Activated CD4-positive, CD25-positive, alpha-beta regulatory T cell treated with anti-CD3 and anti-CD28 coated beads, Interleukin-2, amount 50 U/mL, for 72 hours (primary cell): ENCODE measurements at places on chromosomes 2 and 18.
A peak's percentile ranks its signal among the peaks of the same experiment; 100 is the strongest.

- DNase-seq: no peak
These were observed 43.8 kb downstream of the AGFG1 start for GRCh38 chr2:227515742-227516141.

DNA sequence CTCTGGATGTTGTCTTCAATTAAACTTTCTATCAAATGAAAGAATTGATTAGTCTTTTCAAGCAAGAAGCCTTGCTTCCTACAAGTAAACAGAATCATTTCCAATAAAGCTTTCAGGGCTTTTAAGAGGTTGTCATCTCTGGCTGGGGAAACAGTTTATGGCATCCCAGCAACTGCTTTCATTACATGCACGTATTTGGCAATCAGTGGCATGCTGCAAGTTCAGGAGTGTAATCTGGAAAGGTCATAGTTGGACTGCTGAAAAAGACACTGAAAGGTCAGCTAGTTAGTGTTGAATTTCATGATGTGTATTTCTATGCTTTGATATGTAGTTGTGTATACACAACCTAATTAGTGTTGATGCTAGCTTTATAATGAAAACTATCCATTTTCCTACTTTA is 332.9 kb downstream of the DSC3 start:
- no peak for DNase-seq

DNA sequence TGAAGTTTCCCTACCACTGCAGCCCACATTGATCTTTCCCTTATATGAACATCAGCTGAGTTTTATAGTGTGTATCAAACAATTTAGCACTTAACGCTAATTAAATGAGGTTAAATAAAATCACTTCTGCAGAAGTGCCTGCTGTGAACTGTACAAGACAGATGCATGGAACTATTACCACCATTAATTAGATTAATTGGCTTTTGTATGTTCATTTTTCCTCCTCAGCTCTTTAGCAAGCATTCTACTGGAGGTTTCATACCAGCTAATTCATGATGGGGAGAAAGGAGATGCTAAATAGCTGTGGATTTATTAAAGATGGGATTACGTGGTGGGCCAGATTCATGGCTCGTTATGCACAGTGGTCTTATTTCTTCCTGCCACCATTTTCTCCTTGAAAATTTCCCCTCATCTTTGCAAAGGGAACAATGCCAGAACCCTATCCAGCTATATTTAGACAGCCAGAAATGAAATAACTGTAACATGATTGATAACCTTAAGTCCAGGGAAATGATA is 96.7 kb downstream of the CNTNAP5 start:
- no peak for DNase-seq

GRCh38 chr2:170576296-170576695 is 138.8 kb upstream of the SP5 start:
- DNase-seq: no peak

DNA sequence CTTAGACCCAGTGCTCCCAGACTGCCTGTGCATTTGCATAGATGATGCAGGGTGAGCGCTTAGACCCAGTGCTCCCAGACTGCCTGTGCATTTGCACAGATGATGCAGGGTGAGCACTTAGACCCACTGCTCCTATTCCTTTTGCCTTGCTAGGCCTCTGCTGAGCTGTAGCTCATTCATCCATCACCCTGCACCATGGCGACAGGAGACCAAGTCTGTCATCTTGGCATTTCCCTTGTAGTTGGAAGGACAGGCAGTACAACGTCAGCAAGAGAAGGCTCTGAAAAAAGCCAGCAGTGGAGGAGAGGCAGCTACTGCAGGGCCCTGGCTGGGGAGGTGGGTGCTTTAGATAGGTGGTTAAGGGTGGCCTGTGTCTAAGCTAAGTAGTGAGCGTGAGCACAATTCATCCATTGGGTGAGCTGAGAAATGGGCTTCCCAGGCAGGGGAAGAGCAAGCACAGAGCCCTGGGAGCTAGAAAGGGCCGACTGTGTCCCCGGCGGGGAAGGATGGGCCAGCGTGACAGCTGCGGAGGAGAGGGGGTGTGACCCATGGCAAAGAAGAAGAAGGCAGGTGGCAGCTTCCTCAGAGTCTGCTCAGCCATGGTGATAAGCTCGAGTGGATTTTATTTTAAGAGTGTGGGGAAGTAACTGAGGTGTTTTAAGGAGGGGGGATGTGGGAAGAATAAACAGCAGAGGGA is 108.8 kb downstream of the LPIN1 start:
- no peak for DNase-seq

DNA sequence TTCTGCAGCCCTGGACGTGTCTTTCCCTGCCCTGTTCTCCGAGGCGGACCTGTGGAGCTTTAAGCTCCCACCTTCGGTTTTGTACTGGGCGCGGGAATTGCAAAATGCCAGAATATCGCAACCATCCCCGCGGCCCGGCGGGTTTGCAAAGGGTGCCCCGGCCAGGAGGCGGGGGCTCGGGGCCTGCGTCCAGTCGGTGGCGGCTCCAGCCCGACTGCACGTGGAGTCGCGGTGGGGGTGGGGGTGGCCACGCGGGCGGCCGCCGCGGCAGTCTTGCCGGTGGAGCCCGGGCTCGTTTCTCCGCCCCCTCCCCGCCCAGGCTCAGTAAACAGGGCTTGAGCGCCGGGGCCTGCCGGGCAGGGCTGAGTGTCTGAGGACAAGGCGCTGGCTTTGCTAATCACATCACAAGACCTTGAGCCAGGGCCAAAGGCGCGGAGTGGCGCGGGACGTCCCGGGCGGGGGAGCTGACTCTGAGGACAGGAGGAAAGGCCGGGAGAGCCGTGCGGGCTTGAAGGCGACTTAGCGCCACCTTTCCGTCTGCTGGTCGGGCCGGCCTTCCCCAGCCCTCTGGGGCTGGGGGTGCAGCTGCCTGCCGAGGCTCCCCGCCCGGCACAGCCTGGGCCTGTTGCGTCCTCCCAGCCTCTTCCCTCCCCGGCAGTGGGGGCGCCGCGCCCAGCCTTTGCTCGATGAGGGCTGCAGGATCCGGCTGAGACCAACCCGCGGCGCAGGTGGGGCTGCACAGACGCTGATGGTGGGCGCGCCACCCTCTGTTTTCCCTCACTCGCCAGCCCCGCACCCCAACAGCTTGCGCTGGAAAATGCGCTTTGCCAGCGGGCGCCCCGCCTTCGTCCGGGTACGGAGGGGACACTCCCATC is 786 bp upstream of the ZFP36L2 start:
- DNase-seq: peak; percentile 74

DNA sequence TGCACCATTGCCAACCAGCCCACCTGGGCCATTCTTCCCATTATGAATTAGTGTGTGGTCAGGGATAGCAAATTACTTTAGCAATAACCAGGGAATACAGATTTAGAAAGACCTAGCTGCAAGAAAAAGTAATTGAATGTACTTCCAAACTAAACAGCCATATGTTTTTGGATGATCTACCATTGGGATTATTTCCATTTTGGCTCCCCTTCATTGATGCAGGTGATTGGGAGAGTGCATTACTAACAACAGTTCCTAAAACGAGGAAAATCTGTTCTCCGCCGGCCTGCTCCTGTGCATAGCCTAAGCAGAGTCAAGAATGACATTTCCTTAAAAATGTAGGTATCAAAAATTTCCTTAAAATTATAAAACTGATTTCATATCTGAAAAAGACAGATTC is 58.5 kb downstream of the MAIP1 start:
- no peak for DNase-seq

GRCh38 chr2:149068225-149068995 is 29.9 kb downstream of the LYPD6B start:
- DNase-seq: no peak

GRCh38 chr18:10726198-10727068 is 200.6 kb downstream of the NAPG start:
- DNase-seq: no peak

- DNase-seq: no peak
These were observed 91.4 kb downstream of the SCN9A start for GRCh38 chr2:166284359-166284758.

DNA sequence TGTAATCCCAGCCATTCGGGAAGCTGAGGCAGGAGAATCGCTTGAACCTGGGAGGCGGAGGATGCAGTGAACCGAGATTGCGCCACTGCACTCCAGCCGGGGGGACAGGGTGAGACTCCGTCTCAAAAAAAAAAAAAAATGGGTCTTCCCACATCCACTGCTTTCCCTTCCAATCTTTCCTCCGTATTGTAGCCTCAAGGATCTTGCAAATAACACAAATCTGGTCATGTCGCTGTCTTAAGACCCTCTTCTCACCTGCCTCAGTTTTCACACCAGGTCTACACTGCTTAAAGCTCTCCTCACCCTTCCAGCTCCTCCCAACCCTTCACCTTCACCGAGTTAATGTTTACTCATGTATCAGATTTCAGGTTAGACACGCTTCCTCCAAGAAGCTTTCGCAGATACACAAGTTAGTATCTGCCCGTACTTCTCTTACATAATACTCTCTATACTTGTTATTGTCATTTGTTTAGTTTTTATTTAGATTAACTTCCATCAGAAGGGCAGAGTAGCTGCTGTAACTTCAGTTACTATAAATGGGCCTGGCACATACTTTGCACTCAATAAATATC is 1.5 kb downstream of the IER3IP1 start:
- no peak for DNase-seq

DNA sequence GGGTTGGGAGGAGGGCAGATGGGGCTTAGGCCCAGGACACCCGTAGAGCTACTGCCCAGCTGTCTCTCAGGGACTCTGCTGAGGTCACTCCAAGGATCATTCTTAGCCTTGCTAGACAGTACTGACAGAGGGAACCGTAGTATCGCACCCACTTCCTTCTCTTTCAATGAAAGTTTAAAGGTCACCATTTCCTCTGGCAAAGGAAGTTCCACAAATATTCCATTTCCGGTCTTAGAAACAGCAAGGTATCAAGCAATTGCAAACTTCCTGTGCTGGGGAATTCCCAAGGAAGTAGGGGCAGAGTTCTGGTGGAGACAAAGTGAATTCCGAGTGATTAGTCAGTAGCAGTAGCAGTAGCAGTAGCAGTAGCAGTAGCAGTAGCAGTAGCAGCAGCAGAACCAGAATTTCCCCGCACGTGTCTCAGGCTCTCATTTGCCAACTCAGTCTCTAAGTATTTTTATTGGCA is 24.7 kb downstream of the IL1B start:
- DNase-seq: no peak

- DNase-seq: no peak
These were observed 211.4 kb downstream of the CMPK2 start for GRCh38 chr2:6654279-6654678.

GRCh38 chr2:70310899-70311298 is 9.0 kb upstream of the FAM136A start:
- no peak for DNase-seq

DNA sequence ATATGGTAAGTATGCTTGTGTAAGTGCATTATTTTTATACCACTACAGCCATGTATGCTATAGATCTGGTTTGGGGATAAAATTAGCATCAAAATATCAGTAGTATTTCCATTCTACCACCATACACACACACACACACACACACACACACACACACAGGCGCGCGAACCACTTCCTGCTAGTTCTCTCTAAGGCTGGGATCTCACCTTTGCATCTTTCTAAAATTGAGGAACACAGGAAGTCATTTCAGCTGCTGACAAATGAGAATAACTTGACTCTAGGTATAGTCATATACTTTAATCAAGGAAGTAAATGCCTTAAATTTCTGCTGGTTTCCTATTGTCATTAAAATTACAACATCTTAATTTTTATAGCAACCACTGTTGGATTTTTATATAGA is 72.5 kb downstream of the RBM43 start:
- no peak for DNase-seq

- no peak for DNase-seq
These were observed 12.7 kb downstream of the ABI2 start for GRCh38 chr2:203340791-203341487.

- DNase-seq: no peak
These were observed 65.2 kb upstream of the SLC35G4 start for GRCh38 chr18:11544060-11544633.

DNA sequence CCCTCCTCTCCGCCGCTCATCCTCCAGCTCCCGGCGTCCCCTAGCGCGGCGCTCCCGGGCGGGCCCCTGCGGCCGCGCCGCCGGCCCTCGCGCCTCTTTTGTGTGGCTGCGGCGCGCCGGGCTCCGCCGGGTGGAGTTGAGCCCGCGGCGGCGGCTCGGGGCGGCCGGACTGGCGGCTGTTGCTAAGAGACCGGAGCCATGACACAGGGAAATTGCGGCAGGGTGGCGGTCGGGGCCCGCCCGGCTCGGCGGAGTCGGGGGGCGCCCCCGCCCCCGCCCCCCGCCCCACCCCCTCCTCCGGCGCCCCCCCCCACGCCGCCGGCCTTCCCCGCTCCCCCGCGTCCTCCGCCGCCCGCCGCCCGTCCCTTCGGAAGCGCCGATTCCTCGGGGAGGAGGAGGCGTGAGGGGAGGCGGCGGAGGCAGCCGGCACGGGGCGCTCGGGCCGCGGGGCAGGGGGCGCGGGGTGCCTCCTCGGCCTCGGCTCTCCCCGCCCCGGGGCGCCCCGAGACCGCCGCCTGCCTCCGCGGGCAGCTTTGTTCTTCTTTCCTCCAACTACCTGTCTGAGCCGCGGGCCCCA is at the start of gene TMEM200C:
TSS of gene TMEM200C (minus strand) at position 224 of the 577 bp plus-strand sequence. CDS start 3,459 bp downstream, outside the sequence.
- no peak for DNase-seq

GRCh38 chr2:22326250-22326649 is 1058.7 kb upstream of the KLHL29 start:
- no peak for DNase-seq

DNA sequence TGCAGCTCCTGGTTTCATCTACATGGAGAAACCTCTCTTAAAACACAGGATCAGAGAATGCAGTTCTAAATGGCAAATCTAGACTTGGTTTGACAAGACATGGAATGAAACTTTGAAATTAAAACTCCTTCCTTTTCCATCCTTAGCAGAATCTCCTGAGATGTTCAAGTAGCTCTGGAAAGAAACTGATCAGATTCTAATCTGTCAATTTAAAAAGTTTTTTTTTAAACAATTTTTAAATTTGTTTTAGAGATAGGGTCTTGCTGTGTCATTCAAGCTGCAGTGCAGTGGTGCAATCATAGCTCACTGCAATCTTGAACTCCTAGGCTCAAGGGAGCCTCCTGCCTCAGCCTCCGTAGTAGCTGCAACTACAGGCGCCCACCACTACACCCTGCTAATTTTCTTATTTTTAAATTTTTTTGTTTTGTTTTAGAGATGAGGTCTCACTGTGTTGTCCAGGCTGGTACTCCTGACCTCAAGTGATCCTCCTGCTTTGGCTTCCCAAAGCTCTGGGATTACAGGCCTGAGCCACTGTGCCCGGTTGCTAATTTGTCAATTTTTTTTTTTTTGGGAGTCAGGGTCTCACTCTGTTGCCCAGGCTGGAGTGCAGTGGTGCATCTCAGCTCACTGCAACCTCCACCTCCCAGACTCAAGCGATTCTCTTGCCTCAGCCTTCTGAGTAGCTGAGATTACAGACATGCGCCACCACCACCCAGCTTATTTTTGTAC is 216.7 kb downstream of the TGIF1 start:
- no peak for DNase-seq

DNA sequence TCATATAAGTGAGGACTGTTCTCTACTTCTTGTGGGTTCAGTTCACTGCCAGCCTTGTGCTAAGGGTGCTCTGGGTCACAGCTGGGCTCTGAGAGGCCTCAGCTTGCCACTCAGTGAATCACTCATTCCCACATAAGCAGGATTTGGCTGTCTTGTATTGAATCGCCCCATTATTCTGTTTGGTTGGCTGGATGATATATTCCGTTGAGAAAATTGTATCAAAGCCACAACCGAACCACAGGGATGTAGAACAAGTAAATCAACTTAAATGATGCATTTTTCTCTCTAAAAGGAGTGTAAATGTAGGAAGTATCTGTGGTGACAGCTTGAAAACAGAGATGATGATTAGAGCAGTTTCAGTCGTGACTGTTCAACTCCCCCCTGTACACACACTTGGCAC is 39.6 kb downstream of the TTC39C start:
- DNase-seq: no peak

- no peak for DNase-seq
These were observed 209.5 kb upstream of the SMAD7 start for GRCh38 chr18:49160079-49160930.

GRCh38 chr2:66683599-66683998 is 248.7 kb downstream of the MEIS1 start:
- no peak for DNase-seq
